Liver (tissue), 10 donors: ENCODE measurements at places on chromosomes 7 and 10. TPM values are rescaled to one million over a fixed set of nuclear protein-coding genes. Genes with fewer than 3 reads are reported as not detected.

- no peak for DNase-seq
Measured at GRCh38 chr7:120856198-120856597, 1.7 kb downstream of the TSPAN12 start.

GRCh38 chr10:93875032-93875358, 18.8 kb upstream of the SLC35G1 start:
- no peak for DNase-seq

GRCh38 chr10:61078542-61079275, 134.7 kb upstream of the RHOBTB1 start:
- DNase-seq = no peak

DNA sequence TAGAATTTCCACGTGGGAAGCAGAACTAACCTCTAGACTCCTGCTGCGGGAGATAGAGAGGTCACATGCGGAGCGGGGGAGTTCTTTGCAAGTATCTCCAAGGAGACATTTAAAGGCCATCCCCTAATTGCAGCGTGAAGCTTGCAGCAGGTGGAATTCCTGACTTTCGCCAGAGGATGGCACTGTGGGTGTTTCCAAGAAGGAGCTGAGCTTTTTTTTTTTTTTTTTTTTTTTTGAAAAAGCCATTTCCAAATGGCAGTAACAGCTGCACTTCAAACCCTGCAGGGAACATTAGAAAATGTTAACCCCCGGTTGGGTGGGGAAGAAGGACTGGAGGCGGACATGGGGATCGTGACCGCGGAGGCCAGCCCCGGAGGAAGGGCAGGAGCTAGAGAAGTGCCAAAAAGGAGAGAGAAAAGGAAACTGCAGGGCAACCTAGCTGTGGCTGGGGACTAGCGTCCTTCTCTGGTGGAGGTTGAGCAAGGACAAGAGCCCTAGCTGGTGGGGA, 487.7 kb downstream of the TYW1 start:
- DNase-seq = peak; percentile 56

DNA sequence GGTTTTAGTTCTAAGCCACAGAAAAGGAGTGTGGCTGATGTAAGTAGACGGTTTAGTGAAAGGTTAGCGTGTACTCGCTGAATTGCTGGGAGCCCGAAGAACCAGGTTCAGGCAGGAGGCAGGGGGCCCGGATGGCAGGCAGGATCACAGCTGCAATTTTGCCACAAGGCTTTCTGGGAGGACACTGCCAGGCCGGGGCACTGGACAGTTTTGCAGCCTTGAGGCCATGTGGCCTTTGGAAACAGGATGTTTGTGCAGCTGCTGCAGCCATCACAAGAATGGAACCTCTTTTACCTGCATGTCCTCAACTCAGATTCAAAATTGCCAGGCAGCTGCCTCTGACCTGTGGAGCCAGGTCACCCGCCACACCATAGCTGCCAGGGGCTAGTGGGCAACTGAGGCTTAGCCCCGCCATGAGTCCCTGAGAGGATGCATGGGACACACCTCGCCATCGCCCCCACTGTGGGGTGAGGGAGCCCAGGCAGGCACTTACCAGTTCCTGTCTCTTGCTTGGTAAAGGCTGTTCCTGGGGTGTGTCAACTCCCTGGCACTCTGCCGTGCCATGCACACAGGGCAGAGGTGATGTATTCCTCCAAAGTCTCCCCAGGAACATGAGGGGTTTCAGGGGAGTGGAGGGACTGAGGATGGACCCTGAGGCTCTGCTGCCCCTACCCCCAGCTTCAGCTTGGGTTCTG, 188.6 kb downstream of the RPS24 start:
- DNase-seq = no peak

- DNase-seq = no peak
Measured at GRCh38 chr10:77552252-77552651, 85.4 kb downstream of the KCNMA1 start.

DNA sequence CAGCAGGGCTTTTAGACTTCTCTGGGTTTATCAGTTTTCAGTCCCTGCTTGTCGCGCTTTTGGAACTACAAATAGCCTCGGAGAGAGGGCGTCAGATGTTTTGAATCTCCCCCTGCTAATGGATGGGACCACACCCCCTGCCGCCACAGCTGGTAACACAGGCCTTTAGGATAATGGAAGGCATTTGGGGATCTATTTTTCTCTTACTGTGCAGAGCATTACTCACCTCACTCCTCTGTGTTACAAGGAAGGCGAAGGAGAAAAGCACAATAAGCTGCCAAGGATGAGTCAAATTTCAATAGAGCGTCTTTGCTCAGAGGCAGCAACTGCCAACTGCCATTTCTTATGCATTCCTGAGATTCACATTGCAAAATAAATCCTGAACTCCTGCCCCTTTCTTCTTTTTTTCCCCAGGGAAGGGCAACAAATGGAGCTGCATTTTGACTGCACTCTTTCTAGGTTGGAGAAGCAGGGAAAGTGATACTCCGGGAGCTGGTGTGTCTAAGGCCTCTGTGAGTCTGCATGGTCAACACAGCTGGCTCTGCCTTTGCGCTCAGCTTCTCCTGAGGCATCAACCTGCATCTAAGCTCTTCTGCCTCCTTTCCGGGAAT, 31.5 kb upstream of the SMNDC1 start:
- DNase-seq = no peak

DNA sequence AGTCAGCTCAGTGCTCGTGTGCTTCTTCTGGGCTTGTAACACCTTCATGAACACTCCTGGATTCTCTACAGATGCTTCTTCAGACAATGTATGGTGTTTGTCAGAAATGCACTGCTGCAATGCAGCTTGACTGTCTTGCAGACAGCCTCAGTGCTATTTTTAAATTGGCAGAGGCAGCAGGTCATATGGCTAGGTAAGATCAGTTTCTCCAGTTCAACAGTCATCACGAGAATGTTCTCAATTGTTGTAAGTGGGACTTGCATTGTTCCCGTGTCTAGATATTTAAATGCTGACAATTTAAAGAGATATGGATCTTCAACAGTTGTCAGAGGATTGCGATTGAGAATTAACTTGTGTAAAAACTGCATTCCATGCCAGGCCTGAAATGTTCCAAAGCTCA, 7.6 kb upstream of the ACBD5 start:
- no peak for DNase-seq

DNA sequence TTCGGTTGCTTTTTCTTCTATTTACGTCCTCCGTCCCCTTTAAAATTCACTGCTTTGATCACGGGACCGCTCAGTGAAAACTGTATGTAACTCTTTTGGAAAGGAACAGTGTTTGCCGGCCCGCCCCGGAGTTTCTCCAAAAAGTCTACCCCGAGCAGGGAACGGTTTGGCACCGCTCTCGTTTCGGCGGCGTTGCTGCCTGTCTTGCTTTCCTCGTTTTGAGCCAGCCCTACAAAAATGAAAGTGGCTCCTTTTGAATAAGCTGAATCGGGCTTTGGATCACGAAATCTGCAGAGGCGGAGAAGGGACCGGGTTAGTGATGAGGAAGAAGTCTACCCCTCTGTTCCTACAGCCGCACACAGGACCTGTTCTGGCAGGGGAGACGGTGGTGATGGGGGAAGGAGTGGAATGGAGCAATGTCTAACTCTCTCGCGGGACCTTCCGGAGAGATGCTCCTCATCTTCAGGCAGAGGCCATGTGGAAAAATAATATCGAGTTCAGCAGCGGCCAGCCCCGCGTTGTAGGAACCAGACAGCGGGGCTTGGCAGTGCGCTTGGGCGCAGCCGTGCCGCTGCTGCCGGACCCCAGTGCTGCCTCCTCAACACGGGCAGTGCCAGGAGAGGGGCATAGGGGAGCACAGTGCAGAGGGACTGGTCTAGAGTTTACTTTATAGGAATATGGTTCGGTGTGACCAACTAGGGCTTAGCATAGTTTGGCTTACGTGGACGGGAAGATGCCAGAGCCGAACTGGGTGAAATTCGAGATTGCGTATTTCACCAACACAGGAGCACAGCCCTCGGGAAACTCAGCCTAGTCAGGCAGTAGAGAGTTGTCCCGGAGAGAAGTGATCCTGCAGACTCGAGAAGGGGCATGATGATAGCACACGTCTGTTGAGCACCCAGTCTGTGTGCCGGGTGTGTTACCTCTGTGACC, 1.4 kb downstream of the HTRA1 start:
- no peak for DNase-seq

- DNase-seq = no peak
Measured at GRCh38 chr10:92967641-92968040, 93.0 kb upstream of the CYP26C1 start.

DNA sequence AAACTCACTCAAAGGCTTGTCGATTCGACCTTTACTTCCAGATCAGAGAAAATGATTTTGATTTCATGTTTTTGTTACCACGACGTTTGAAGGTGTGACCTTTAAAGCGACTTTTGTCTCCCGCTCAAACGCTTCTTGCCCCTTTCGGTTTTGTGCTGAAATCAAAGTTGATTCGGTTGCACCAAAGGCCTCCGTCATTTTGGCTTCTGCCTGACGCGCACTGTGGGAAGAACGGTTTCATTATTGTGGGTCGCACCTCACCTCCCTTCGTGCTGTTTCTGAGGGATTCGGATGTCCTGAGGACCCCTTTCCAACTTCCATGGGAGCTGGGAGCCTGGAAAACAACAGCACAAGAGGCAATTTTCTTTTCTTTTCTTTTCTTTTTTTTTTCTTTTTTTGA, 176.9 kb downstream of the DNAJB6 start:
- DNase-seq = peak; percentile 22

GRCh38 chr7:43520201-43520600, 62.7 kb upstream of the STK17A start:
- no peak for DNase-seq

DNA sequence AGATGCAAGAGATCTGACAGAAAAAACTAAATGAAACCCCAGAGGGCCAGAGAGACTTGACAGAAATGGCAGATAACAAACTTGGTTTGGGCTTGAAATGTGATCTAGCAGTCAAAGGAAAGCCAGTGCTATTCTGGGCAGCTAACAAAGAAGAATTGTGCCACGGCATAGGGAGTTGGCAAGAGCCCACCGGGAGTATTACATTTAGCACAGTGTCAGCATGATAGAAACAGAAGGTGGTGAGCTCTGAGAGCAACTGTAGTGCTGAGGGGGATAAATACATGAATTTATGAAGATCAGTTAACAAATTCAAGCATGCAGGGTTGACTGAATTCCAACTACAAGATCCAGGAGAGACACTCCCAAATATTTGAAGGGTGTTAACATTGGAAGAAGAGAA, 91.1 kb downstream of the AHCYL2 start:
- DNase-seq = no peak

GRCh38 chr10:124741922-124742412, 2.2 kb downstream of the FAM53B start:
- no peak for DNase-seq

GRCh38 chr10:131872011-131872826, 28.6 kb upstream of the PPP2R2D start:
- no peak for DNase-seq

GRCh38 chr10:12777840-12778585, 223.5 kb downstream of the CCDC3 start:
- no peak for DNase-seq

MALRD1 gene
- total RNA-seq = 0.59 TPM
